ENCODE measurements at places on chromosomes 12 and 14.

- DNase-seq, result no peak
Measured at GRCh38 chr12:93572712-93573551, 457 bp downstream of the SOCS2 start.

DNA sequence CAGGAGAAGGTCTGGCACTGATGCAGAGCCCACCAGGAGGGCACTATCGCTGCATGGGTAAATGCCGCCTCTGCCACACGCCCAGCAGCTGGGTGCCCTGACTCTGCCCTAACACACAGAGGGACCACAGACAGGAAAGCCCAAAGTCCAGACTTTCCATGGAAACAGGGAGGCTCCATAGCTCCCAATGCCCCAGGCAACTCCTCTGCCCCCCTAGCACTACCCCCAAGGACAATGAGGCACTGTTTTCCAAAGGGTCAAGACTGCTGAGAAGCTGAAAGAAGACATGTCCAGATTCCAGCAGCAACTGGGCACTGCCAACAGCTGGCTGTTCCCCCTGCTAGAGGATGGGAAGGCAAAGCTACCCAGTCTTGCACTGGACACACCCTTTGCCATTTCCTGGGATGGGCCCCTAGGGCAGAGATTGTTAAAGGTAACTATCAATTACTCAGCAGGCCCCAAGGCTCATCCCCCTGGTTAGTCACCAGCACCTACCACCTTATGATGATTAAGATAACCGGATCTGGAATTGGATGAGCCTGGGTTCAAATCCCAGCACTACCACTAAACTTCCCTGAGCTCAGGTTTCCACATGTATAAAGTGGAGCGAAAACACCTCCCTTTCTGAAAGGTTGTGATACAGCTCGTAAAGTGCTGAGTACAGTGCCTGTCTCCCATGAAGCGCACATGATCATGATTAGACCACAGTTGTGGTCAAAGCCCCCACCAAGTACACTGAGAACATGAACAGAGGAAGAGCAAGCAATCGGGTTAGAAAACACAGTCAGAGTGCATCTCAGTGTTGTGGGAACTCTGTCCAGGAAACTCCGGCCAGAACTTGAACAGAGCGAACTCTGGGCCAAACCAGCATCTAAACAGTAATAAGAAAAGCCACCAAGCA lies 3.3 kb downstream of the PXN start:
- DNase-seq, result no peak

DNA sequence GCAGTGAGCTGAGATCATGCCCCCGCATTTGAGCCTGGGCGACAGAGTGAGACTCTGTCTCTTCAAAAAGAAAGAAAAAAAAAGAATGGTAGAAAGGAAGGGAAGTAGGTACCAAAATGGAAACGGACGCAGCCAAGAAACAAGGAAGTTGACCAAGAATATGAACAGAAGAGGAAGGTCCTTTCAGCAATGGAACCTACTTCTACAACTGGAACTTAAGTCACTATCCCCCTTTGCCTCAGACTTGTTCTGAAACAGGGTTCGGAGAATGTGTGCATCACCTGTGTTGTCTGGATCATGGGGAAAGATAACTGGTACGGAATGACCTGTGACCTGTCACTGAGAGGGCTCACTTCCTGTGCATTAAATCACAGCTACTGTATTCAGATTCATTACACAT lies 43.9 kb upstream of the RNASE1 start:
- DNase-seq, result no peak

DNA sequence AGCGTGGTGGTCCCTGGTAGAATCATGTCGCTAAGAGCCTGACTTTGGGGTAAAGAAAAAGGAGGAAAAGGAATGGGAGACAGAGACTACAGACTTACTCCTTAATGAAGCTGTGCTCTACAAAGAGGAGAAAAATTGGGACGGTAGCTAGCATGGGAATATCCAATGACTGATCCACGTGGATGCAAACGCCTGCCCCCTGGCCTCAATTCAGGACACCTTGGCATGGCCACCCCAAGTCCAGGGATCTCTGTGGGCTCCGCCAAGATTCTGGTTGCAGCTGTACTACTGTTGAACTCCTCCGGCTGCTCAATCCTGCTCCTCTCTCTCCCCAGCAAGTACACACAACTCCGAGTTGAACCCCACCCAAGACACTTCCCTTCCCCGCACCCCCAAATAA lies 70.5 kb upstream of the DIO3 start:
- DNase-seq, result no peak

All from bone marrow (tissue), 2 donors.